Jurkat, Clone E6-1 (cell line): ENCODE measurements at places on chromosomes 3 and 15.
A peak's percentile ranks its signal among the peaks of the same experiment; 100 is the strongest.

- no peak for DNase-seq
These were observed 316.5 kb downstream of the MEX3B start for GRCh38 chr15:81729340-81729739.

DNA sequence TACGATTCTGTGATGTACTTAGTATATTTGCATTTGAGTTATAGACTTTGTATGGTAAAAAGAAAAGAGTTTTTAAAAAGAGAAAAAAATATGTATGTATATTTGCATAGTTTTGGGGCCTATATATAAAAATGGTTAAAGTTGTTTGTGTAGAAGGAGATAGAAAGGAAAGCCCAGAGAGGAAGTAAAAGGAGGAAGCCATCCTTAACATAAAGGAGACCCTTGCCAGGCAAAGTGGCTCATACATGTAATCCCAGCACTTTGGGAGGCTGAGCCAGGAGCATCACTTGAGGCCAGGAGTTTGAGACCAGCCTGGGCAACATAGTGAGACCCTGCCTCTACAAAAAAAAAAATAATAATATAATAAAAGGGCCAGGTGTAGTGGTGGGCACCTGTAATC is 8.4 kb downstream of the SNAP23 start:
- DNase-seq: no peak

- DNase-seq: no peak
These were observed 137.2 kb upstream of the CBLB start for GRCh38 chr3:106006001-106006400.

- no peak for DNase-seq
These were observed 799 bp downstream of the ABI3BP start for GRCh38 chr3:100992231-100993012.

- no peak for DNase-seq
These were observed 305.0 kb upstream of the SLCO3A1 start for GRCh38 chr15:91548549-91548948.

DNA sequence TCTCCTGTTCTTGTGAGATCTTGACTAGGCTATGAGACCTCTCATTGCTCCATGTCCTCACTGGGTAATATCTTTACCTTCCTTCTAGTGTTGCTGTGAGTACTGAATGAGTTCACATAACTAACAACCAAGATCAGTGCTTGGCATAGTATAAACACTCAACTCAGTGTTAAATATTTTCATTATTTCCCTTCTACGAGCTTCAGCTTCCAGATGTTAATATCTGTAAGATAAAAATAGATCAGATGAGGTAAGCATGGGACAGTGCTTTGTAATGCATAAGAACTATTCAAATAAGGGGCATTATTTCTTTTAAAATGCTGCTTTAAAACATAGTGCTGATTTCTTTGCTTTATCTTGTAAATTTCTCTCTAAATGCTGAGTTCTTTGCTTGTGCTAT is 130.8 kb downstream of the DIPK2A start:
- DNase-seq: no peak

DNA sequence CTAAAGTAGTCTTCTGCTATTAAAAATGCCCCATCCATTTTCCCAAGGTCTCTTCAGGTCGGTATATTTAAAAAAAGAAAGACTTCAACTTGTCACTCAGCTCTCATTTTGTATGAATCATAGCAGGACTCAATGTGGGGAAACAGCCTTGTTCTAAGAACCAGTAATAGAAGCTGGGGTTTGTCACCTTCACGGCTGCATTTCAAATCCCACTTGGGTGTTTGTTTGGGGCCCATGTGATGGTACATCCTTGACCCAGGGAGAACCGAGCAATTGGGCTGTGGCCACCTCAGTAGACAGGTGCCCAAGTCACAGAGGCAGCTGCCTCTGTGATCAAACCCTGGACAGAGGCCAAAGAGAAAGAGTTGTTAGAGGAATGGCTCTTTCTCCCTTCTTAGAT is 70.3 kb upstream of the ARL8B start:
- no peak for DNase-seq

- DNase-seq: no peak
These were observed 261.1 kb downstream of the ABHD5 start for GRCh38 chr3:43951813-43952212.

- peak; percentile 68 for DNase-seq
These were observed 41.8 kb downstream of the FILIP1L start for GRCh38 chr3:100072326-100073048.

DNA sequence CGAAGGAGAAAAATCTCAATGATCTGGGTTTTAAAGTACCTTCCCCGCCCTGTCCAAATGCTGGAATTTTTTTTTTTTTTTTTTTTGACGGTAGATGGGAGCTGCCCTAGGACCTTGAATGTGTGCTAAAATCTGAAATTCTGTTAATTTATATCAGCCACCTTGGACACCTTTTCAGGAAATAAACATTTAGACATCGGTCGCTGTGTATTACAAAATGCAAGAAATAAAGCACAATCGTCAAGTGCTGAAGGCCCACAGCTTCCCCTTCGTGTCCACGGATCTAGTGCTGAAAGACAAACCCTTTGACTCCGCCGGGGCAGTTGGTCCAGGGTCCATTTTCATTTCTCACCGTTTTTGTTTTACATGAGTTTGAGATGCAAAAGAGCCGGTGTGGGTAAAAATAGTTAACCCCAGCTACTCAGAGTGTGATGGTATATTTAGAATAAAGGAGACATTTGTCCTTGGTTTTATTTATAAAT is 90.2 kb upstream of the CHD2 start:
- DNase-seq: no peak

DNA sequence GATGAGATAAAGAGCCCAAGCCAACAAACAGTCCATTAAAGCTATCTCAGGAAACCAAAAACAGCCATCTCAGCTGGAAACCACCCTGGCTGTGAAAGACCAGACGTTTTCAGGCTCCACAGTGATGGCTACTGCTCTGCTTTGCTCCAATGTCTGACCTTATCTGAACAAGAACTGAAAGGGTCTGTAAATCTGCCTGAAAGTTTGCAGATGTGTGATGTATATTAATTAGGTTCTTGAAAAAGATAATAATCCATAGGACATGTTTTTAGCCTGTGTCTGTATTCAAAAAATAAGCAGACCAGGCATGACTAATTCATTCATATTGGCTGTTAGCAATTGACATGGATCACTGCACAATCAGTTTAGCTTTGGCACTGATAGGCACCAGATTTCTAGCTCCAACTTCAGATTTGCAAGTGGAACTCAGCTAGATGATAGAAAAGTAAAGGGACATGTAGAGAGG is 611.4 kb upstream of the NAALADL2 start:
- no peak for DNase-seq

DNA sequence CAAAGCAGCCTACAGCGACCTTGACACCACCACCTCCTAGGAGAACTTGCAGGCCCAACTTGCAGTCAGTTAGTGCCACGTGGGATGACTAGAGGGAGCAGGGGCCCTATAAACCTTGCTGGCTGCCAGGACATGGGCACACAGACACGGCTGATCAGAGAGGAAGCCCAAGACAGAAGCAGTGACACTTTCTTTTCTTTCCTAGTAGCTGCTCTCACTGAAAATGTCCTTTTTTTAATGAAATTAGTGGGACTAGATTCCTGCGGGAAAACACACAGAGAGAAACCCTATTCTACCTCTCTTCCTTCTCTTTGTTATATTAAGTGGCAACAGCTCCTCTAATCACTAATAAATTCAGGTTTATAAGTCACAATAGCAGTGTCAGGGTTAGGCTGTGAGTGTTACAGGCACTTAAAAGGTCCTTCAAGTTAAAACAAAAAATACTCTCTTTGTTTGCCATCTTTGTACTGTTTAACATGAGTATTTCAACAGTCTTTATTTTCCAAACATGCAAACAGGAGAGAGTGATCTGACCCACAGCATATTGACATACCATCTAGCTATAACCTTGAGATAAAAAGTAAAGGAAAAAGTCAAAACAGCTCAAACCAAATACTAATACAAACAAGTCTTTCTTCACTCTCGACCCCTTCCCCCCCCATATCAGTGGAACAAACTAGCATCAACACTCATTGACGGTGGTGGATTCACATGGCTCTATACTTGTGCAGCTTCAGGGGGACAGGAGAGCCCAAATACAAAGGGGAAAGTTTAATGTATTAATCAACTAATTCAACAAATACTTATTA is 2.1 kb upstream of the TMEM212 start:
- no peak for DNase-seq

DNA sequence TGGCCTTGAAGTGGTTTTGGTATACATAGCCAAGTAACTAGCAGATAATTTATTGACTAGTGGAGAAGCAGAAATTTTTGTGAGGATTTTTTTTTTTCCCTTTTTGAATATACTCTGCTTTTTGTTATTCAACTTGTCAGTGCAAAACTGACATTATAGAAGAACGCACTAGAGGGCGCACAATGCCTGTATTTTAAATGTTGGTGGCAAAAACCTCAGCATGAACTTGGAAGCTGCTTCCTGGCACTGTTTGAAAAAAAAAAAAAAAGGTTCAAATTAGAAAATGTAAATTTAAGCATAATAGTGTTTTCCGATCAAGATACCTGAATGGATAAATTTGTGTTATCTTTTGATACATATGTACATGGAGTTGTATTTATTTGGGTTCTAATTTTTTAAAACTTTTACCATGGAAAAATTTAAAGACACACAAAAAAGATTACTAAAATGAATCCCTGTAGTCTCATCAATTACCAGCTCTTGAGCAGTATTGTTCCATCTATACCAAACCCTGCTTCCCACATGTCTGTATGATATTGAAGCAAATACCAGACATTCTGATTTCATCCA is 56.0 kb downstream of the SLC25A26 start:
- peak; percentile 85 for DNase-seq

DNA sequence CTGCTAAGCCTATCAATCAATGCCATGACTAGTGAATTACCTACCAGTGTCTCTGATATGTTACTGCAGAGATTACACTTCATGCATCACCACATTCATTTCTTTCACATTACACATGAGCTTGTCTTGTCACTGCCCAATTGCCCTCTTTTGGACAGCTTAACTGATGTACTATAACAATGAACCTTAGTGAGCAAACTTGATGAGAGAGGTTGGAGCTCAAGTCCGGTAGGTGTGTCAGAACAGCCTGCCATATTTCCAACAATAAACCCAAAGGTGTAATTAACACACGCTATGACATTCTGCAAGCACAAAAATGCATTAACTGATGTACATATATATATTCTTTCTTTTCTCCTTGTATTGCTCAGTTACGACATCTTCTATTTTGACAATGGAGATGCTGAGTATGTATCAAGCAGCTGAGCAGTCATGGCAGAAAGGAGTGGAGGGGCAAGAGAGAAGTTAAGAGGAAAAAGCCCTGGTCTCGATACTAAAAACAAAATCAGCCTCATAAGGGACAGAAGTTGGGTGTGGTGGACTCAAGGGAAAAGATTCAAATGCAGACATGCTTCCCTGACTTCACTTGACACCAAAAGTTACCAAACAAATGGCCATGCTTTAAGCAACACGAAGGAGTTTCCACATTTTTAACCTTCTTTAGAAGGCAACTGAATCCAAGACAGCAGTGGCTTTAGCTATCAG is 538.2 kb downstream of the FOXP1 start:
- DNase-seq: no peak

GRCh38 chr15:98586066-98586465 is 62.3 kb upstream of the IGF1R start:
- DNase-seq: peak; percentile 66
